ENCODE measurements at places on chromosomes 11 and 22. TPM values are rescaled to one million over a fixed set of nuclear protein-coding genes. Genes with fewer than 3 reads are reported as not detected.

GRCh38 chr11:126426820-126427749 lies 71.6 kb downstream of the ST3GAL4 start:
- no peak for DNase-seq

The GGTLC2 gene
- not detected for total RNA-seq

The TRIM34 gene
- 13.1 TPM for total RNA-seq

DNA sequence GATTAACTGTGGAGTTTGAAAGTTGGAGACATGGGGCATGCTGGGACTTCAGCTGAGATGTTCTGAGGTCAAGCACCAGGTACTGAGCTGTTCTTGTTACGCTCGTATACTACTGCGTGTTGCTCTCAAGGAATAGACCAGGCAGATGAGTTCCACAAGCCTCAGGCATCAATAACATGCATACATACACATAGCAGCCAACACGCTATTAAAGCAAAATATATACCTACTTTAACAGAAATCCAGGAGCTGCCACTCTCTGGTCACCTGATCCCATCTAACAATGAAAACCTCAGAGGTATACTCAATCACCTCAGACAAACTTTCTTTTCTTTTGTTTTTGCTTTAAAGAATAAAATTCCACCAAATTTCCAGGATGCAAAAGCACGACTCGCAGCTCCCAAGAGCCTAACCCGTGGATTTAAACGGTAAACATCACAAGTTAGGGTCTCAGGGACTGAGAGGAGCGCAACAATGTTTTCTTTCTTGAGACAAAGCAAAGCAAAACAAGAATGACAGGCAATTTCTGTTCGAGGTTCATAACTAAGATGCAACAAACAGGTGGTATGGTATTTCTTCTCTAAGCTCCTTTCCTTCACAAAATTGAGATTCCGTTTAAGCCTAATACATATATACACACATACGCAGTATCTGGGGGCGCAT lies 16.5 kb downstream of the BLID start:
- DNase-seq, result no peak

The BAIAP2L2 gene
- total RNA-seq, result 68.2 TPM

The ANO3 gene
- not detected for total RNA-seq

DNA sequence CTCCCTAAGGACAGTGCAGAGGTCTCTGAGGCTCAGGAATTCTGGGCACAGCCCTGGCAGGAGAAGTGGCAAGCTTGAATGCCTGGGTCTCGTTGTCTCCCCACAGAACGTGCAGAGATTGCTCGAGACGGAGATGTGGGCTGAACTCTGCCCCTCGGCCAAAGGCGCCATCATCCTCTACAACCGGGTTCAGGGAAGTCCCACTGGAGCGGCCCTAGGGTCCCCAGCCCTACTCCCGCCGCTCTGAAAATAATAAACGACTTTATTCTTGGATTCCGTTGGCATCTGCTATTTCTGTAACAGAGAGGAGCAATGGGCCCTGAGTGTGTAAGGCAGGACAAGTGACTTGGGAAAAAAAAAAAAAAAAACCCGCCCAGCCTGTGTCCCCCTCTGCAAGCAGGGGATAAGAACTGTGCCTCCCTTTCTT lies 591 bp upstream of the DNAJC4 start:
- no peak for DNase-seq

DNA sequence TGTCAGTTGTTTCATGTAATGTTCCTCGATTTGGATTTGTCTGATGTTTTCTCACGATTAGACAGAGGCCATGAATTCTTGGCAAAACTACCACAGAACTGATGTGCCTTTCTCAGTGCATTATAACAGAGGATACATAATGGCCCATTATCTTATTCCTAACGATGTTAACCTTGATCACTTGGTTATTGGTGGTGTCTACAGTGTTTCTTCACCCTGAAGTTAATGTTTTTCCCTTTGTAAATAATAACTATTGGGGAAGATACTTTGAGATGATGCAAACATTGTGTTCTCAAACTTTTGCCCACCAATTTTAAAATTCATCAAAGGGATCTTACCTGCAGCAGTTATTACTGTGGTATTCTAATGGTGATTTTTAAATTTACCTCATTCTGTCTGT lies 13.1 kb downstream of the RAB6A start:
- no peak for DNase-seq

GRCh38 chr22:48945621-48946458 lies 881.8 kb downstream of the BRD1 start:
- no peak for DNase-seq

DNA sequence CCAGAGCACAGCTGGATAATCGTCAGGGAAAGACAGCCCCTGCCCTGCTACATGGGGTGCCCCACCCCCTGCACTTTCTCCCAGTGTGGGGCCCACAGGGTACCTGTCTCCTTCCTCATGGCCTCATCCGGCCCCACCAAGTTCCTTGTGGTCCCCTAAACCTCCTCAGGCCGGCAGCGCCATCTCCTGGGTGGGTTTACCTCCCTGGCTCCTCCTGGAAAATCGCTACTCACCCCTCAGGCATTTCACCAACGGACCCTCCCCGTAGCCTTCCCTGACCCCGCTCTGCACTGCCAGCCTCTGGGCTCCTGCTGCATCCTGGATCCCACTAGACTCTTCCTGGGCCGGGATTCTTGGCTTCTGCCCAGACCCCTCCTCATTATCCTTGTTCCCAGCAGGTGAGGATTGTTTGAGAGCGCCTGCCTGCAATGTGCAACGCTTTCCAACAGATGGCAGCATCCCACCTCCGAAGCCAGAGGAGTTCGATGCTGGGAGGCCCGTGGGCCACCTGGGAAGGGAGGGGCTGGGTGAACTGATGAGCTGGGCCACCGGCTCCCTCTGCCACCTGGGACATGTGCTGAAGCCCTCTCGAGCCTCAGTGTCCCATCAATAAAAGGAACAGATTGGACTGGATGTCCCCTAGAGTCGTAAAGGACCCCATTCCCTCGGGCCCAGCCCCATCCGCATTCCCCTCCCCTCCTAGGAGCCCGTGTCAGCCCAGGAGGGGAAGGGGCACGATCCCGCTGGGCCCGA lies 44.2 kb upstream of the TTLL12 start:
- peak; percentile 81 for DNase-seq

Measured in Calu3 (cell line).